Activated CD4-positive, alpha-beta T cell treated with anti-CD3 and anti-CD28 coated beads, Interleukin-2, amount 10 ng/mL, durations not matched to agents 24 days and 14 days (primary cell): ENCODE measurements at places on chromosomes 3 and 15. TPM values are rescaled to one million over a fixed set of nuclear protein-coding genes. Genes with fewer than 3 reads are reported as not detected.

TRIP4 gene
- 21.1 and 23.9 TPM in 2 replicates for total RNA-seq

DNA sequence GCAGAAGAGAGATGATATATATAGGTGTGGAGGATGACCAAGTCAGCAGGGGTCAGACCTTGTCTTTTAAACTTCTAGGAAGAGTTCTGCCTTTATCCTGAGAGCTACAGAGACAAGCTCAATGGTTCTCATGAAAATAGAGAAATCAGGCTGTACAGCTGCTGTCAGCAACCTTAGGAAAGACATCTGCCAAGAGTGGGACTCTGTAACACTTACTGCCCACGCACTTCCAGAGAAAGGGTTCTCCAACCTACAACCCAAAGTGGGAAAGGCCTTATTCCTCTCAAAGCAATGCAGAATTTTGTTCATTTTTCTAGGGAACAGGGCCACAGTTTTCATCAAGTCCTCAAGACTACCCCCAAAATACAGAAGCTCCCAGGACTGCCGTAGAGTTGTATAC, 138.7 kb downstream of the STT3B start:
- no peaks in the 10 kb centered on the region for H3K36me3 ChIP-seq
- no peaks in the 10 kb centered on the region for H3K27me3 ChIP-seq
- H3K4me1 ChIP-seq = no peaks in the 10 kb centered on the region
- DNase-seq = no peak
- H3K27ac ChIP-seq = no peak overlapping the region

- H3K4me1 ChIP-seq = no peaks in the 10 kb centered on the region
- H3K27ac ChIP-seq = no peak overlapping the region
- H3K36me3 ChIP-seq = peaks cover 4% of the 10 kb centered on the region
- H3K27me3 ChIP-seq = no peaks in the 10 kb centered on the region
- DNase-seq = no peak
Observed at GRCh38 chr3:105965384-105965783, 96.6 kb upstream of the CBLB start.

DNA sequence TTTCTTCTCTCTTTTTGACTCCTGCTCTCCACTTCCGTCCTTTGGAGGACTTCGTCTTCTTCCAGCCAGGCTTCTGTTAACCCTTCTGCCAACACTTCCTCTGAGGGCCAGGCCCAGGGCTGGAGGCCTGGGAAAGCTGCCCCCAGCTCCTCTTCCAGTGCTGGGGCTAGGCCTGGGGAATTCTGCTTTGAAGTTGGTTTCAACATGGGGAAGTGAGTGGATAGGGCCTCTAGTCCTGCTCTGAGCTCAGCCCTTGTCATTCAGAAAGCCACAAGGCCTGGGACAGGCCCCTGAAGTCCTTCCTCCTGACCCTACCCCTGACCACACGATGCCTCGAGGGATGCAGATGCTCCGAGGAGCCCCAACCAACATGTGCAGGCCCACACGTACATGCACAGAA, 53.9 kb upstream of the HERC1 start:
- H3K27me3 ChIP-seq = no peaks in the 10 kb centered on the region
- peaks cover 23% of the 10 kb centered on the region for H3K4me1 ChIP-seq
- DNase-seq = no peak
- H3K27ac ChIP-seq = no peak overlapping the region
- H3K4me3 ChIP-seq = no peak overlapping the region
